Activated CD4-positive, alpha-beta T cell treated with anti-CD3 and anti-CD28 coated beads for 24 hours (primary cell): ENCODE measurements at places on chromosomes 4 and X.

- no peak for DNase-seq
Observed at GRCh38 chr4:71195924-71196323, 142.9 kb upstream of the SLC4A4 start.

DNA sequence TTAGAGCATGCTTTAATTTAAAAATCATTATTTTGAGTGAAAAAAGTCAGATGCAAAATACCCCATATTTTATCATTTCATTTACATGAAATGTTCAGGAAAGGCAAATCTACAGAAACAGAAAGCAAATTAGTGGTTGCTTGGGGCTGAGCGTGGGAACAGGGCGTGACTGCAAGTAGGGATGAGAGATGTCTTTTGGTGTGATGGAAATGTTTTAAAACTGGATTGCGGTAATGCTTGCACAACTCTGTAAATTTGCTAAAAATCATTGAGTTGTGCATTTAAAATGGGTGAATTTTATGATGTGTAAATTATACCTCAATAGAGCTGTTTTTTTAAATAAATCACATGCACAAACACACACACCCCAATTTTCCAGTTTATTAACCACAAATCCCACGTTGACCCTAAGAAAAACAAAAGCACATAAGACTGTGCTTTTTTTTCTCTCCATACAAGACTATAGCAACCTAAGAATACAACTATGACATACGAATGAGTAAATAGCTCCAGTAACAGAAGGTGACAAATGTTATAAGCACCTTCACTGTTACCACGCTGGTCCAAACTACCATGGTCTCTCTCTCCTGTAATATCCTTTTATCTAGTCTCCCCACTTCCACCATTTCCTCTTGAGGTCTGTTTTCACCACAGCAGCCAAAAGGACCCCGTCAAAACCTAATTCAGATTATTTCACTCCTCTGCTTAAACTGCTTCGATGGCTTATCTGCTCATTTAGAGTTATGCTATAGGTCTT lies 37.2 kb downstream of the FRMD7 start:
- DNase-seq: no peak

GRCh38 chrX:135345107-135345589 lies 35.9 kb downstream of the ETDC start:
- DNase-seq: no peak

- no peak for DNase-seq
Observed at GRCh38 chr4:69823048-69823447, 36.9 kb downstream of the SULT1E1 start.

DNA sequence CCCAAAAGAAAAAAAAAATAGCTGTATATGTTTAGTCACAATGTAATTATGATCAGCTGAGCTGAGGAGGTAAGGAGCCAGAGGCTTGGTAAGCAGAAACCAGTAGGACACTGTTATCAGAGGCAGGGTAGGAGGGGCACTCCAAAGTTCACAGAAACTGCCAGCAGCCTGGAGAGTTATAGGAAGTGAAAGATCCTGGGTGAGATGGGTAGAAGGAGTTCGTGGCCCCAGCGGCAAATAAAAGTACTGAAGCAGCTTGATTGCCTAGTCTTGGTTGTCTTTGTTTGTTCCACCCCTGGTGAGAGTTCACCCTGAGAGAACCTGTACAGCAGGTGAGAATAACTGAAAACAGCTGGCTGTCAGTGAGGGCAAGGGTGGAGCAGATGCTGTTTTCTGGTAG lies 340.8 kb downstream of the ADGRL3 start:
- no peak for DNase-seq

GRCh38 chr4:24890561-24891126 lies 22.2 kb downstream of the CCDC149 start:
- DNase-seq: no peak

GRCh38 chr4:156815717-156816359 lies 155.8 kb downstream of the PDGFC start:
- DNase-seq: no peak

GRCh38 chr4:102638621-102639020 lies 122.1 kb downstream of the MANBA start:
- DNase-seq: no peak

- DNase-seq: no peak
Observed at GRCh38 chr4:152356428-152357034, 179.4 kb downstream of the FBXW7 start.
